ENCODE measurements at places on chromosomes 4 and X. TPM values are rescaled to one million over a fixed set of nuclear protein-coding genes. Genes with fewer than 3 reads are reported as not detected.

ACE2 gene
- 0.28 TPM for total RNA-seq

RAB39B gene
- 0.56 TPM for total RNA-seq

CT45A10 gene
- not detected for total RNA-seq

SASH3 gene
- 0.05 TPM for total RNA-seq

NDST4 gene
- 15.8 TPM for total RNA-seq

FAM47E gene
- 0.28 TPM for total RNA-seq

NWD2 gene
- total RNA-seq, result 0.02 TPM

FAM53A gene
- total RNA-seq, result 0.51 TPM

- peaks cover 16% of the 10 kb centered on the region for H3K4me1 ChIP-seq
- DNase-seq, result no peak
- H3K27me3 ChIP-seq, result no peaks in the 10 kb centered on the region
- H3K4me3 ChIP-seq, result no peak overlapping the region
- H3K27ac ChIP-seq, result no peak overlapping the region
Measured at GRCh38 chr4:135249024-135249423, 1047.4 kb upstream of the PABPC4L start.

GRCh38 chr4:165222651-165222994, 15.3 kb downstream of the KLHL2 start:
- peaks cover 8% of the 10 kb centered on the region for H3K4me1 ChIP-seq
- peak; percentile 60 for DNase-seq
- no peak overlapping the region for H3K4me3 ChIP-seq
- no peaks in the 10 kb centered on the region for H3K36me3 ChIP-seq

DNA sequence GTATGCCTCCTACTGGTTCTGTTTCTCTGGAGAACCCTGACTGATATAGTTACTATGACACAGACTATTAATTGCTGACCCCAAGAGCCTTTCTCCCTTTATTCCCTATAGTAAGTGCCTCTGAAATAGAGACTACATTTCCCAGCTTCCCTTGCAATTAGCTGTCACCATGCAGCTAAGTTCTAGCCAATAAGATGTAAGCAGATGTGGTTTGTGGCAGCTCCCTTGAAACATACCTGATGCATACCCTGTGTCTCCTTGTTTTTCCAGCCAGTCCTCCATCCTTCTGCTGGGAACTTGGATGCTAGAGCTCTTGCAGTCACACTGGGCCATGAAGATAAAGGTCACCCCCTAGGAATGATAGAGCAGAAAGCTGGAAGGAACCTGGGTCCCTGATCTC, 9.7 kb upstream of the TMEM165 start:
- H3K36me3 ChIP-seq, result no peaks in the 10 kb centered on the region
- no peaks in the 10 kb centered on the region for H3K27me3 ChIP-seq
- no peaks in the 10 kb centered on the region for H3K4me1 ChIP-seq
- no peak overlapping the region for H3K27ac ChIP-seq
- no peak overlapping the region for H3K4me3 ChIP-seq
- peak; percentile 38 for DNase-seq

DNA sequence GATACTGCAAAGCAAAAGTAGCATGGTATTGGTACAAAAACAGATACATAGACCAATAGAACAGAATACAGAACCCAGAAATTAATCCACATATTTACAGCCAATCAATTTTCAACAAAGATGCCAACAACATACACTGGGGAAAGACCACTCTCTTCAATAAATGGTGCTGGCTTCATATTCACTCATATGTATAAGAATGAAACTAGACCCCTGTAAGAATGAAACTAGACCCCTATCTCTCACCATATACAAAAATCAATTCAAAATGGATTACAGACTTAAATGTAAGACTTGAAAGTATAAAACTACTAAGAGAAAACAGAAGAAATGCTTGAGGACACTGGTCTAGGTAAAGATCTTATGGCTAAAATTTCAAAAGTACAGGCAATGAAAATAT, 19.3 kb downstream of the TLR6 start:
- no peak overlapping the region for H3K4me3 ChIP-seq
- H3K4me1 ChIP-seq, result no peaks in the 10 kb centered on the region
- no peaks in the 10 kb centered on the region for H3K36me3 ChIP-seq
- no peak overlapping the region for H3K27ac ChIP-seq

- H3K27ac ChIP-seq, result no peak overlapping the region
- peaks cover 95% of the 10 kb centered on the region for H3K36me3 ChIP-seq
- no peaks in the 10 kb centered on the region for H3K27me3 ChIP-seq
- peaks cover under 1% of the 10 kb centered on the region for H3K4me1 ChIP-seq
- H3K4me3 ChIP-seq, result no peak overlapping the region
- DNase-seq, result no peak
Measured at GRCh38 chrX:71291381-71291780, 7.9 kb downstream of the NONO start.

DNA sequence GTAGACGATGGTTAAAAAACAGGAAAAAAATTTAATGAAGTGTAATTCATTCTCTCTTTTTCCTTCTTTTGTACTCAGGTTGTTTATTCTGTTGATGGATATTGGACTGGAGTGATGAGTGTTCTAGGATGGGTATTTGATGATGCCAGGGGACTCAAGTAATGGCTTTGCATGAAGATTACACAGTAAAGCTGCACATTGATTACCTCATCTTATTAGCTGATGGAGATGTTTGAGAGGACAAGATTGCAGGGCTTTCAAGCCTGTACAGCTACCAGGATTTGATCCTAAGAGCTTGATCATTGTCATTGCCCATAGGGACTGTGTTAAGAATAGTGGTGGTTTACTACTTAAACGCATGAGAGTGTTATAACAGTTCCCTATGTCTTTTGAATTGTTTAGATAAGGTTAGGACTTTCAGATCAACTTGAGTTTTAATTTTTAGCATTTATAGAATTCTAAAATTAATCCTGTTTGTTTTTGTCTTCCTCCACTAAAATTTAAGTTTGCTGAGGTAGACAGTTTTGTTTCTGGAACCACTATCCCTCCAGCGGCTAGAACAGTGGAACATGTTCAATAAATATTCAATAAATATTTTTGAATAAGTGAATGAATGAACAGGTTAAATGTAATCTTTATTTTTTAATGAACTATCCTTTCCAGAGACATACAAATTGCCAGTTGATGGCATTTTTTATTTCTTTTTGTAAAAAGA, 58.2 kb downstream of the GAB1 start:
- H3K4me3 ChIP-seq, result no peak overlapping the region
- H3K27ac ChIP-seq, result no peak overlapping the region
- H3K4me1 ChIP-seq, result no peaks in the 10 kb centered on the region
- DNase-seq, result no peak

DNA sequence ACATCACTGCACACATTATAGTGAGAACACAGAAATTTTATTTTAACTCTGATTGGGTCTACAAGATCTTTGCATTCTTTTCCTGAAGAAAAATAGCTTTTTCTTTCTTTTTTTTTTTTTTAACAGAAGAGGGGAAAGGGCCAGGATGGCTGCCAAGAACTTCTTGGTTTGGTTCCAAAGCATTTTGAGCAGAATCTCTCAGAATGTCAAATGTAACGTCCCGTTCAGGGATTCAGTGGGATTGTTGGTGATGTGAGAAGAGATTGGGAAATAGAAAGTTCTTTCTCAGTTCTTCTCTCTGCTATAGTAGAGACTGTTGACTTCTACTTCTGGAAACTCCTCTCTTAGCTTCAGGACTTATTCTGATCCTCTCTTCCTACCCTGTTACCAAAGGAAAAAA, 70.9 kb upstream of the CBR4 start:
- peak overlapping the region; percentile 93 for H3K27ac ChIP-seq
- peak overlapping the region; percentile 54 for H3K4me3 ChIP-seq
- no peak for DNase-seq
- H3K36me3 ChIP-seq, result no peaks in the 10 kb centered on the region
- peaks cover 5% of the 10 kb centered on the region for H3K4me1 ChIP-seq
- no peaks in the 10 kb centered on the region for H3K27me3 ChIP-seq

DNA sequence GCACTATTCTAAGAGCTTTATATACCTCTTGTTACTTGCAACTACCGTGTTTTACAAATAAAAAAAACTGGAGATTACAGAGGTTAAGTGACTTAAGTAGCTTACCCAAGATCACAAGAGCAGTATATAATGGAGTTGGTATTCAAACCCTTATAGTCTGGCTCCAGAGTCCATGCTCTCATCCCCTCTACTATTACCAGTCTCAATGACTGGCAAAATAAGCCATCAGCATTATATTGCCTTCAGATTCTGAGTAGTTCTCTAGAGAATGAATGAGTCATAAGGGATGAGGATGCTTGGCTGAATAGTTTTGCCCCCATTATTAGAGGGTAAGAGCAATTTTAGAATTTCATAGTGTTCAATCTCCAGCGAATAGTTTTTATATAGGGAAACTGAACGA, 170.1 kb upstream of the ATOH1 start:
- H3K36me3 ChIP-seq, result no peaks in the 10 kb centered on the region
- DNase-seq, result no peak
- H3K27me3 ChIP-seq, result no peaks in the 10 kb centered on the region
- no peaks in the 10 kb centered on the region for H3K4me1 ChIP-seq

DNA sequence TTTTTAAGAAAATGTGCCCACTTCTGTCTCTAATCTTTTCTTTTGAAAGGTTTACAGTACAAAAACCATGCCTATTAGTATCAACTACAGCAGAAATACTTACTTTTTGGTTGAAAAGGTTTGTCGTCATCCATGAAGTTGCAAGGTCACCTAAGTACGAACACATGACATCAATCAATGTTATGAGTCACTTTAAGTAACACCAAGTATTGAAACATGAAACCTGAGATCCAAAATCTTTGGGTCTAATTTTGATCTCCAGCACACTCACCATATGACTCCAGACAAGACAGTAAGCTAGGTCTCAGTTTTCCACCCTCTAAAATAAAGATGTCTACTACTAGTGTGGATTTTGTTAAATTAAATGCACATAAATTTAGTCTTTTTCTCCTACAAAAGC, 8.4 kb downstream of the ZNF280C start:
- no peak overlapping the region for H3K4me3 ChIP-seq
- H3K27me3 ChIP-seq, result no peaks in the 10 kb centered on the region
- peaks cover 12% of the 10 kb centered on the region for H3K4me1 ChIP-seq
- DNase-seq, result no peak
- no peak overlapping the region for H3K27ac ChIP-seq

- H3K27ac ChIP-seq, result no peak overlapping the region
- no peaks in the 10 kb centered on the region for H3K27me3 ChIP-seq
- H3K4me3 ChIP-seq, result no peak overlapping the region
- peak; percentile 75 for DNase-seq
- H3K4me1 ChIP-seq, result no peaks in the 10 kb centered on the region
Measured at GRCh38 chr4:167622481-167623240, 388.4 kb upstream of the SPOCK3 start.

- no peaks in the 10 kb centered on the region for H3K27me3 ChIP-seq
- H3K36me3 ChIP-seq, result no peaks in the 10 kb centered on the region
- H3K4me3 ChIP-seq, result peak overlapping the region; percentile 70
- no peaks in the 10 kb centered on the region for H3K4me1 ChIP-seq
- H3K27ac ChIP-seq, result peak overlapping the region; percentile 33
- no peak for DNase-seq
Measured at GRCh38 chrX:103405009-103405333, 28.6 kb downstream of the BEX3 start.

DNA sequence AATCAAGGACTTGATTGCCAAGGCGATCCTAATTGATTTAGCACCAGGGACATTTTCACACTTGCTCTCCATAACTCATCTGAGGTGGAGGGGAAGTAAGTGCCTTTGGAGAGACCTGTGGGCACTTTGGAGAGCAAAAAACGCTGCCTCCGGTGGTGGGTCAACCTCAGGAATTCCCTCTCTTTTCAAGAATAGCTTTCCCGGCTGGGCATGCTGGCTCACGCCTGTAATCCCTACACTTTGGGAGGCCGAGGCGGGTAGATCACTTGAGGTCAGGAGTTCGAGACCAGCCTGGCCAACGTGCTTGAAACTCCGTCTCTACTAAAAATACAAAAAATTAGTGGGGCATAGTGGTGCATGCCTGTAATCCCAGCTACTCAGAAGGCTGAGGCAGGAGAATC, 49.2 kb downstream of the PRPS1 start:
- no peaks in the 10 kb centered on the region for H3K36me3 ChIP-seq
- H3K27me3 ChIP-seq, result no peaks in the 10 kb centered on the region
- peak overlapping the region; percentile 57 for H3K4me3 ChIP-seq
- peaks cover 10% of the 10 kb centered on the region for H3K4me1 ChIP-seq
- DNase-seq, result peak; percentile 40

DNA sequence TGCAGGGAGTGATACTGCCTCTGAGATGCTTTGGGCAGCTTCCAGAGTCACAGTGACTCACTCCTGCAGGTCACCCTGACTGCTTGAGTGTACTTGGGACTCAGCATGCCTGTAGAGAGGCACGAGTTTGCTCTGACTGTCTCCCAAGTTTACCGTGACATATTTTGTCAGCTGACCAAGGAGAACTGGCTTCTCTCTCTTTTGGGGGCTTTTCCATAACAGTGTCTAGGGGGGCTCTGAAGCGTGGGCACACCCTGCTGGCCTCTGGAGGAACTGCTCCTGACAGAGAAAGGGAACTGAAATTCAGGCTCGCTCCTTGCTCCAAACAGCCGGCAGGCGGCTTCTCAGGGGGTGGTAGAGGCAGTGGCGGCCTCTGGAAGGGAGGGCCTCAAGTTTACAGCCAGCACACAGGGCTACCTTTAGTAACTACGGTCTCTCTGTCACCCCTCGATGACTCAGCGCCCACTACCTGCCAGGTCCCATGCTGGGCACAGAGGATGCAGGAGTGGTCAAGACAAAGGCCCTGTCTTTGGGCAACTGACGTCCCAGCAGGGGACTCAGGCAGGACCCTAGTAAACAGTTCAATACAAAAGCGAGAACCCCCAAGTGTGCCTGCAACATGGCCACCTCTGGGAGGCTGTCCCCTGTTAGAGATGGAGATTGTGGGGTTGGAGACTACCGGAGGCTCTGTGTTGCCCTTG, 17.8 kb downstream of the ZNF185 start:
- no peaks in the 10 kb centered on the region for H3K36me3 ChIP-seq
- H3K27me3 ChIP-seq, result no peaks in the 10 kb centered on the region
- peak; percentile 44 for DNase-seq
- H3K4me3 ChIP-seq, result no peak overlapping the region
- H3K4me1 ChIP-seq, result no peaks in the 10 kb centered on the region
- no peak overlapping the region for H3K27ac ChIP-seq

DNA sequence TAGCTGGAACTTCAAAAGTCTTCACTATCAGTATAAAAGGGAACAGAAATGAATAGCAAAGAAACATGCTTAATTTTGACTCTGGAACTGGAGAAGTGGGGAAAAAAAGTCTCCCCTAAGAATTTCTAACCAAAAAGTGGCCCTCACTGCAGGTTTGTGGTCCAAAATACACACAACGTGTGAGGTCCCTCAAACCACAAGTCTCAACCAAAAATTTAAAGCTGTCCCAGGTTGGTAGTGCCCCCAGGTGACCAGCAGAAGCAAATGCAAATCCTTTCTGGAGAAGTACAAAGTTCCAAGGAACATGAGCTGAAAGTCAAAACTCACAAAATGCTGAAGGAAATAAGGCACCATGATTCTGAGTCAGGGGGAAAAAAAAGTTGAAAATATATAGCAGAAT, 23.6 kb upstream of the VAMP7 start:
- H3K36me3 ChIP-seq, result no peaks in the 10 kb centered on the region
- no peak overlapping the region for H3K27ac ChIP-seq
- no peak overlapping the region for H3K4me3 ChIP-seq
- H3K4me1 ChIP-seq, result no peaks in the 10 kb centered on the region

- no peaks in the 10 kb centered on the region for H3K36me3 ChIP-seq
- no peak overlapping the region for H3K4me3 ChIP-seq
- no peaks in the 10 kb centered on the region for H3K4me1 ChIP-seq
- H3K27me3 ChIP-seq, result no peaks in the 10 kb centered on the region
Measured at GRCh38 chr4:143369552-143369951, 32.9 kb downstream of the GAB1 start.

GRCh38 chr4:39637586-39638353, 895 bp downstream of the SMIM14 start:
- H3K4me3 ChIP-seq, result peak overlapping the region; percentile 83
- peak; percentile 77 for DNase-seq
- H3K27me3 ChIP-seq, result no peaks in the 10 kb centered on the region
- H3K27ac ChIP-seq, result peak overlapping the region; percentile 83
- no peaks in the 10 kb centered on the region for H3K36me3 ChIP-seq

Data from SJCRH30 (cell line).